ENCODE measurements at places on chromosomes 7 and 10. TPM values are rescaled to one million over a fixed set of nuclear protein-coding genes. Genes with fewer than 3 reads are reported as not detected.

Gene CFAP43
- total RNA-seq, result 0.16 TPM

Gene XPNPEP1
- total RNA-seq, result 104 TPM

Gene APBB1IP
- 1.6 TPM for total RNA-seq

Gene SPDYE11
- not detected for total RNA-seq

Gene TMEM139
- 0.09 TPM for total RNA-seq

Gene RBM20
- under 0.01 TPM for total RNA-seq

Gene IFIT1B
- total RNA-seq, result under 0.01 TPM

Gene LBX1
- total RNA-seq, result under 0.01 TPM

Gene SFTPA1
- not detected for total RNA-seq

Gene OR6V1
- total RNA-seq, result not detected

Gene RHOBTB1
- total RNA-seq, result 15.5 TPM

Gene CHAT
- not detected for total RNA-seq

Data from bronchial smooth muscle cell (primary cell).